ENCODE measurements at places on chromosomes 13 and 19. TPM values are rescaled to one million over a fixed set of nuclear protein-coding genes. Genes with fewer than 3 reads are reported as not detected.

S1PR2 gene
- total RNA-seq: 1.9 TPM

PSG7 gene
- total RNA-seq: not detected

MIER2 gene
- 4.6 TPM for total RNA-seq

TLE6 gene
- 3.6 TPM for total RNA-seq
